ENCODE measurements at places on chromosomes 7 and 10.

DNA sequence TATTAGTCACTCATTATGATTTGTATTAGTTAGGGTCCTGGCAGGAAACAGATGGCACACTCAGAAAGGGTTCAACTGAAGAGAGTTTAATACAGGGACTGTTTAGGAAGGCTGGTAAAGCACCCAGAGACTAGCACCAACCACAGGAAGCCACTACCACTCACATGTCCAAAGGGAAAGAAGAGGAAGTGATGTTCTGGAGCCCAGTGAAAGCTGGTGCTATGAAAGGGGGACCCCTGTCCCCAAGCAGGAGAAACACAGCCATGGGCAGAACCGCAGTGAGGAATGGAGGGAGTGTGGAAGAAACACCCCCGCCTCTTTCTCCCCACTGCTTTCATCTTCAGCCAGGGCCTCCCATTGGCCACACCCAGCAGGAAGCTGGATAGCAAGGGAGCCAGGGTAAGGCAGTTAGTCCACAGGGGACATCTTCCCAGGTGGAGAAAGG lies 3.2 kb upstream of the VSIR start:
- ATAC-seq, result no peak

DNA sequence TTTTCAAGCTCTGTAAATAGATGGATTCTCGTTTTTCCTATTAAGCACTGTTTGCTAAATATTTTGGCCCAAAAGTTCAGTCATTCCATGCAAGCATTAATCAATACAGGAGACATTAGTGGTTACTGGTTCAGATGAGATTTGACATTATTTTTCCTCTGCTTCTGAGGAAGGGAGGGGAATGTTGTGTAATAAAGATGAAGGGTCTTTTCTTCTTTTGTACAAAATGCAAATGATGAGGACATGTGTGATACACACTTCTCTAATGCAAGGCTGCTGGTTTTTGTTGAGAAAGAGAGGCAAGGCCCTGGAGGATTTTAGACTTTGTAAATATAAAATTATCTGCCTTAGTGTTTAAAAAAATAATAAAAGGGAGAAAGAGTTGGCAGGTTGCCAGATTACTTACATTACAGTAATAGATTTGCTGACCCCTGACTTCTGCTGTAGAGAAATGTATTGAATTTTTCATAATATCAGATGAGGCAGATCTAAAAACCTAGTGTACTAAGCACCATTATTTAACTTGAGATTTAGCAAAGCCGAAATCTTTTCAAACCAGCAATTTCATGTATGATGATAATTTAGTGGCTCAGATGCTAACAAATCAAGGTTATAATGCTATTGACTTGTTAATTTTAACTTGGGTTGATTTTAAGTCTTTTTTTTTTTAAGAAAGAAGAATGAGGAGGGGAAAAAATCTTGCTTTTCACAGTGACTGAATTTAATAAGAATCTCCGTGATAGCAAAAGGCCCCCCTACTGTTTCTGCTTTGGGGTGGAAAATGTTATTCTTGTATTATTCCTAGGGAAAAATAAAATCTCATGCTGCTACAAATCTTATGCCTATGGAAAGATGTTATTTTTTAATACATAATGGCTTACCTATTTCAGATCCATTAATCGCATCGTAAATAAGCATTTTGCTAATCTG lies 180.1 kb downstream of the ARID5B start:
- ATAC-seq, result no peak

- no peak for ATAC-seq
Measured at GRCh38 chr10:32237644-32238345, 109.2 kb downstream of the EPC1 start.

GRCh38 chr10:58758321-58758720 lies 245.6 kb downstream of the BICC1 start:
- no peak for ATAC-seq

GRCh38 chr10:60808036-60808435 lies 29.8 kb downstream of the CDK1 start:
- ATAC-seq, result no peak

- ATAC-seq, result no peak
Measured at GRCh38 chr10:124717911-124718741, 26.1 kb downstream of the FAM53B start.

- ATAC-seq, result no peak
Measured at GRCh38 chr7:125857606-125858005, 928.0 kb upstream of the POT1 start.

DNA sequence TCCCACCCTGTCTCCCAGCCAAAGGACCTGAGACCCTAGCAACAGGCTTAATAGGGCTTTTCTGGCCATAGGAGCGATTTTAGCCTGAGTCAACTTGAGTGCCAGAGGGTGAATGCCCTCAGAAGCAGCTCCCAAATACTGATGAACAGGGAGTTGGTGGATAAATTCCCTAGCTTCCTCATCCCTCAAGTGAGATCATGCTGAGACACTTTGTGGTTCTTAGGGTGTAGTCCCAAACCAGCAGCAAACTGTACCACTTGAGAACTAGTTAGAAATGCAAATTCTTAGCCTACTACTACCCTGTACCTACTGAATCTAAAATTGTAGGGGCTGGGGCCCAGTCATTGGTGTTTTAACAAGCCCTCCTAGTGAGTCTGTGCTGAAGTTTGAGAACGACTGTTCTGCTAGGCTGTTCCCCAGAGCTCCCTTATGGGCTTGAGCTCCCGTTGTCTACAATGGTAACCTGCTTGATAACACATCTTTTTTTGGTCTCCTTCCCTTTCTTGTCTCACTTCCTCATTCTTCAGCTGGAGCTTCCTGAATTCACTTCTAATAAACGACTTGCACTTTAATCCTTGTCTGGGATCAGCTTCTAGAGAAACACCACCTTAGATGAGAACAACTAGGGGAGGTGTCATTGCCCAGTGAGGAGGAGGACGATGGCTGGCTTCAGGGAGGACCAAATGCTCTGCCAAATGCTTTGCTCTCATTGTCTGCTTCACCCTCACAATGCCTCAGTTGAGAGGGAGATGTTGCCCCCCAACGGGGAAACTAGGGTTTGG lies 18.2 kb upstream of the CDH23 start:
- ATAC-seq, result no peak

GRCh38 chr7:113085781-113086390 lies 741 bp downstream of the GPR85 start:
- ATAC-seq, result peak; percentile 34

DNA sequence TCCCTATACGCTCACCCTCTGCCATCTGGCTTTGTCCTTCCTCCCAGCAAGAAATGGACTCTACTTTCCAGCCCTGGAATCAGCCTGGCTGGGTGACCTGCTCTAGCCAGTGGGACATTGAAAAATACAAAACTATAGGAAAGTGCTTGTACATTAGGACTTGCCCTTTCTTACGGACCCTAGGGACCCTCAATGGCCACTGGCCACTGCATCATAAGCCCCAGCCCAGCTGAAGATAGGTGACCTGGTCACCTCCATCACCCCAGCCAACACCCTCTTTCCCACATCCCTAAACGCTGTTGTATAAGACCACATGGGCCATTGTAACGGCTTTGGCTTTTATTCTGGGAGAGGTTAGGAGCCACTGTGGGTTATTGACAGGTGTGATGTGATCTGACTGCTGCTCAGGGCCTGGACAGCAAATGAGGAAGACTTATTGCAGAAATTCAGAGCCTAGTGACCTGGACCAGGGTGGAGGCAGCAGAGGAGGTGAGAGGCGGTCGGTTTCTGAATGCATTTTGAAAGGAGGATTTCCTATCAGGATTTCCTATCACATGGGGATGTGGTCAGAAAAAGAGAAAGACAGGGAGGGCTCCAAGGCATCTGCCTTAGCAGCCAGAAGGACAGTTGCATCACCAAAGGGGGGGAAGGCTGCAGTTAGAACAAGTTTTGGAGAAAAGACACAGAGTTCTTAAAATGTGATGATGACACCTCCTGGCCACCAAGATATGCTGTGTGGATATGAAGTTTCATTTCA lies 2.2 kb upstream of the LMBR1 start:
- ATAC-seq, result no peak

DNA sequence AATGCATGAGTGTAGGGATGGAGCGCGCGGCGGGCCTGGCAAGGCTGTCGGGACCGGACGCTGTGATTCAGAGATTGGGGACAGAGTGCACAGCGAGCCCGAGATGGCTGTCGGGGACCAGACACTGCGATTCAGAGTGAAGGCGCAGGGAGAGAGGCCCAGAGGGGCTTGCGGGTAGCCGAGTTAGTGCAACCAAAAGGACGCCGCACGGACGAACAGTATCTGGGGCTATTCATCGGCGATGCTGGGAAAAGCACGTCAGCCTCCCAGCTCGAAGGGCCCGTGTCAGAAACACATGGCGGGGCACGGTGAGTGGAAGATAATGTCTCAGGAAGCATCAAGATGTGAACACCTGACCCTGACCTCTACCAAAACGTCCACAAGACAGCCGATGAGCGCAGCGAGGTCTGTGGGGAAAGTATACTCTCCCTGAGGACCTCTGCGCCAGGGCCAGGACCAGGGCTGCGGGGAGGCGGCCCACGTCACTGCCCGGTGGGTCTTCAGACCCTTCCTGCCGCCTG lies 215.8 kb downstream of the ZMYND11 start:
- no peak for ATAC-seq

DNA sequence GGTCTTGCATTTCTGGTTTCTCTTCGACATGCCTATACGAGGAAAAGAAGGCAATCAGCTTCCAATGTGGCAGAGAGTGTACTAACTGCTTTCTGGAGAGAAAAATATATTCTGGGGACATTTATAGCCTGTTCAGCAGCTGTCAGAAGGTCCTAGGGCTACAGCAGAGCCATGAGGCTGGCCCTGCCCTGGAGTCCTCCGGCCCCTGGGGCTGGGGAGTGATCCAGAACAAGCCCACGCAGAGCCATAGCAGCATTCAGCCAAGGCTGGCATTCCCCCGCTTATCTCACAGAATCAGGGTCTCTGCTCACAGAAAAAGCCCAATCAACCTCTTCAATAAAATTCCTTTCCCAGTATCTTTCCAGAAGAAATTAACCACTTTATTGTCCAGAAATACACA lies 48.9 kb downstream of the FZD1 start:
- no peak for ATAC-seq

GRCh38 chr7:7329326-7329725 lies 147.0 kb downstream of the C1GALT1 start:
- no peak for ATAC-seq

- no peak for ATAC-seq
Measured at GRCh38 chr7:152751449-152752141, 8.0 kb upstream of the ACTR3B start.

DNA sequence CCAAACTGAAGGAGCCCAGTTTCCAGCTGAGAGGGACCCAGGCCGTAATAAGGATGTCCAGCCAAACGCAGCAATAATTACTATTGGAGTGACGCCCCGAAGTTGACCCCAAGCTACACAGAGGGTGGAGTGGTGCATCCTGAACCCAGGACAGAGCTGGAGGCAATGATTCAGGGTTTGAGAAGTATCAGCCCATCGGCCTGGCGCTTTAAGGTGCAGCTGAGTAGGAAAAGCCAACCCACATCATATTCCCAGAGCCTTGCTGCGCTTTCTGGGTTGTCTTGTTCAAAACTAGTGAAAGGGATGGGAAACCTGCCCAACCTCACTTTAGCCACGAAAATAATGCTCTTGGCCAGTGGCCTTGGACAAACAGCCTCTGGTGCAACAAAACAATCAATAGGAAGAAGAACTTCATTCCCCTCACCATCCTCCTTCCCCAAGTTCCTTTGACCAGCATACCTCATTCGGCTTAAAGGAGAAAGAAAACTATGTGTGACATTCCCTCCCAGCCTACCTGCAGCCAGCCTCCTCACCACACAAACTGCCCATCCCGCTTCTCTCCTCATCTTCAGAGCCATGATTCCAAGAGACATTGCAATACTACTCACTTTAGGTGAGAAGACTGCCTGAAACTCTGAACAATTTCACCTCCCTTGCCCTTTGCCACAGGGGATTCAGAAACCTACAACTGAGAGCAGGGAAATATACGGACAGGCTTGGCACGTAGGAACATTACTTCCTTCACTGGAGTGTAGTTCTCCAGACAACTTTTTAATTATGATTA lies 217.2 kb upstream of the MKLN1 start:
- ATAC-seq, result peak; percentile 4

GRCh38 chr7:12244129-12244528 lies 33.0 kb downstream of the TMEM106B start:
- ATAC-seq, result peak; percentile 83

DNA sequence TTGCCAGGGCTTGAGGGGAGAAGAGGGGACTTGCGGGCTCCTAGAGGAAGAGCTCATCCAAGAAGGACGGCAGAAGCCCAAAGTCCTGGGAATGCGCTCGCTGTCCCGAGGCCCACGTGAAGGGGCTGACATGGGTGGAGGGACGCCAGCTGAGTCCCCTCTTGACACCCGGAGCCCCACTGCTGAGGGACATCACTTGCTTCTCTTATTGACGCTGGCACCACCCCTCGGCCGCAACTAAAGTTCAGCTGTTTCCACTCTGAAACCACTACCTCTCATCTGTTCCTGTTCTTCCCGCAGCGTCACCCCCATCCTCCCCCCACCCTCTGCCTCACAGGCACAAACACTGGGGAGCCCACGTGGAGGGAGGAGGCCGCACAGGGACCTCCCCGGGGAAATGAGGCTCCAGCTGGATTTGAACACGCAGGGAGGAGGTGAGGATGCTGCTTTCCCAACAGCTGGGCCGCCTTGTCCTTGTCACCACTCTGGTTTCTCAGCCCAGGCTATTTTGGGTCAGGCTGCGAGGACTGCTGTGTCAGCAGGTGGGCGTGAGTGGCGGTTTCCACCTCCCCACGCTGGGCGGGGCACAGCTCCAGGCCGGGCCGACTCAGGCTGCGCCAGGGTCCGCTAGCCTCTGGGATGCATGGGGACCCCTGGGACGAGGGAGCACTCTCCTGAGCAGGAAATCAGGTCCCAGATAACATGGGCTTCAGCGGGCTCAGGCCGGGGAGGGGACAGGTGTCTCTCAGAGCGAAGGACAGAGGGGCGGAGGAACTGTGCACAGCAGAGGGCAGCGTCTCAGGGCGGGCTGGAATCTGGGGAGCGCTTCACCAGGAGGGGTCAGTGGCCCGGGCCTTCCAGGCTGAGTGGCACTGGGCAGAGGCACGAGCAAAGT lies 156.3 kb downstream of the ZNF248 start:
- no peak for ATAC-seq

DNA sequence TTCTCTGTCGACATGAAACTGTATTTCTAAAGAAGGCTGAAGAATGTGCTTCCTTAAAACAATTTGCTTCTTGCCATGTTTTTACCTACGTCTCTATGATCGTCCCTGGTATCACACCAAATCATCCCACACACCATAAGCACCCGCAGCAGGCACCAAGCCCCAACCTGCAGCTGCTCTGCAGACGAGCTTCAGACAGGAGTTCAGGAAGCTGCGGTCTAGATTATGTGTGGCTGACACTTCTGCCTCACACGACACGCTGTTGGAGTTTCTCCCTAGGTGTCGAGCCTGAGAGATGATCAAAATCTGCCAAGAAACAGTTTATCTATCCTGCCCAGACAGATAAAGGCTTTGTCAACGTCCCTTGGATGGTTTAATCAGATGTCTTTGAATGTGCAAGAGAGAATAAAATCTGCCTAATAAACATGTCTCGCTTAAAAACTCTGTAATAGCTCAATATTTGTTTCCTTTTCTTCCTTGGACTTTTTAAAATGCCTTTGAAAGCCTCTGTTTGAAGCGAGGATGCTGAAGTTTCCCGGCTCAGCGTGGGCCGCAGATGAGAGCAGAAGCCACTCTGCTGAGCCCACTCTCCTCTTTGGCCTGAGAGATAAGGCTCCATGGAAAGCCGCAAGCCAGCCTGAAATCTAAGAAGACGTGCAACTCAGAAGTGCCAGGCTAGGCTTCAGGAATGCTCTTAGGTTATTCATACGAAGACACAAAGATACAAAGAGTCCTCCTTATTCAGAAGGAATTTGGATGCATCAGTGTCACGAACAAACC lies 158.3 kb upstream of the PFKP start:
- no peak for ATAC-seq

GRCh38 chr7:47461161-47461560 lies 120.8 kb downstream of the TNS3 start:
- peak; percentile 73 for ATAC-seq

Measured in SK-N-SH treated with all-trans-retinoic acid at 6 μM for 48 hours (cell line).